ENCODE measurements at places on chromosomes 1 and 21.

DNA sequence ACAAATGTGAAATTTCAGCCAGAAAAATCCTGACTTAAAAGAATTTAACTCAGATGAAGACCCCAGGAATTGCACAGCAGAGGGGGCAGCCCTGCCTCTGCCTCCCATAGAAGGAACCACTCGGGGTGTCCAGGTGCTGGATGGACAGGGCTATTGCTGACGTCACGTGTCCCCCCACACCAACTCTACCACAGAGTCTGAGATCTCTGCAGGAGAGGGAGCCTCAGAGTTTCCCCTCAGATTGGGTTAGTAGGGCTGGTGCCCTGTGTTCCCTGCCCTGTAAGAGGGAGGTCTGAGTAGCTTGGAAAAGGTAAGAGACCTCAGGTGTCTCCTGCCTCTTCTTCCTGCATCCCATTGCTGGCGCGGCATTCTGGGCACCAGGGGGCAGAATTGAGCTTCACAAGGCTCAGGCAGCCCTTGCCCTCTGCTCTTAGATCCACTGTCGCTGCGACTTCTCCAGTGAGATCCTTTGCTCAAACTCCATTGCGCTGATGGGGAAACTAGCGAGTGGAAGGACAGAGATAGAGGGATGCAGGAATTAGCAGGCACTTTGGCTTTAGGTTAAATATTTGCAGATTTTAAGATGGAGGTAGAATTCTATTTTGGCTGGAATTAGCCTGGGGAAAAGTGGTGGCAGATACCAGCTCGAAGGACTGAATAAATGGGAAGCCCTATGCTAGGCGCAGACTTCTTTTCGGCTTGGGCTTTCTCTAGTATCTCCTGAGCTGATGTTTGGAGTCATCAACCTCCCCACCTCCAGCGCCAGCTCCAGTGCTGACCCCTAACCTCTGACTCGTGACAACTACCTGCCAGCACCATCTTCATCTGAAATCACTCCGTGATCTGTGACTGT, 42.8 kb upstream of the DMBX1 start:
- DNase-seq = peak; percentile 89

- no peak for DNase-seq
Observed at GRCh38 chr21:42607102-42607501, 46.3 kb upstream of the PDE9A start.

DNA sequence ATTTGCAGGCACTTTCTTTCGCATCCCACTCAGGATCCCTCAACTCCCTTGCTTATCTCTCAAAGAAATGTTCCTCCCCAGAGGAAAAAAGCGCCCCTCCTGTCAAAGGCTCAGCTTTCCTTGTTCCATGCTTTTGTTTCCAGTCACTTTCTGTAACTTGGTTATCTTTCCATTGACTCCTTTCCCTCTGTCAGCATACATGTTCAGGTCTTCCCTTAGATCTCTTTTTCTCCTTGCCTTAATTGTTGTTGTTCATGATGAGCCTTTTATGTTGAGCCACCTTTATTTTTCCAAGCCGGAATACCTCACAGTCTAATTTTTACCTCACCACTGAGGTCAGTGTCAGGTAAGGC, 46.5 kb upstream of the PODN start:
- no peak for DNase-seq

DNA sequence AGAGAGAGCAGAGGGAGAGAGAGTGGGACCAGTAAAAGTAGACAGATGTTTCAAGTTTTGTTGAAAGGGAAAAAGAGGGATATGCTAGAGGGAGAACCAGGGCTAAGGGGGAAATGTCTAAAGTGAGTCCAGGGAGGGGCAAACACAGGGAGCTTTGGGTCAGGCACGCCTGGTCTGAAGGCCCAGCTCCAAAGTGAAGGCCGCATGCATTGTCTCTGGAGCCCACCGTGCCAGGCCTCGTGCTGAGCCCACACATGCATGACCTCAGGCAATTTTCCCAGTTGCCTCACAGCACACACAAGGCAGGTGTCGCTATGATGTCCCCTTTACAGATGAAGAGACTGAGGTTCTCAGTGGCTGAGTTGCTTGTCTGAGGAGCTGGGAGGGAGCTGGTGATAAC, 16.0 kb downstream of the KIF17 start:
- DNase-seq = no peak

- DNase-seq = no peak
Observed at GRCh38 chr21:28215214-28215954, 777.3 kb downstream of the LTN1 start.

- peak; percentile 66 for DNase-seq
Observed at GRCh38 chr1:9473032-9473807, 66.0 kb upstream of the SLC25A33 start.

- no peak for DNase-seq
Observed at GRCh38 chr21:42112238-42112637, 41.1 kb downstream of the UMODL1 start.

DNA sequence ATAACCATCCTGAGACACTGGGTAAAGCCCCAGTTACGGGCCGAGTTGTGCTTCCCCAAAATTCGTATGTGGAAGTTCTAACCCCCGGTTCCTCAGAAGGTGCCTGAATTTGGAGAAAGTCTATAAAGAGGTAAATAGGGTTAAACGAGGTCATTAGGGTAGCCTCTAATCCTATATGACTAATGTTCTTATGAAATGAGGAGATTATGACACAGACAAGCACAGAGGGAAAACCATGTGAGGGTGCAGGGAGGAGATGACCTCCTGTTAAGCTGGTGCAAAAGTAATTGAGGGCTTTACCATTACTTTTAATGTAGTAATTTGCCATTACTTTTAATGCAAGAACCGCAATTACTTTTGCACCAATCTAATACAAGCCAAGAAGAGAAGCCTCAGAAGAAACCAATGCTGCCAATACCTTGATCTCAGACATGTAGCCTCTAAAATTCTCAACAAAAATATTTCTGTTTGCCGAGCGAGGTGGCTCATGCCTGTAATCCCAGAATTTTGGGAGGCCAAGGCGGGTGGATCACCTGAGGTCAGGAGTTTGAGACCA, 260.8 kb downstream of the GPATCH2 start:
- no peak for DNase-seq

DNA sequence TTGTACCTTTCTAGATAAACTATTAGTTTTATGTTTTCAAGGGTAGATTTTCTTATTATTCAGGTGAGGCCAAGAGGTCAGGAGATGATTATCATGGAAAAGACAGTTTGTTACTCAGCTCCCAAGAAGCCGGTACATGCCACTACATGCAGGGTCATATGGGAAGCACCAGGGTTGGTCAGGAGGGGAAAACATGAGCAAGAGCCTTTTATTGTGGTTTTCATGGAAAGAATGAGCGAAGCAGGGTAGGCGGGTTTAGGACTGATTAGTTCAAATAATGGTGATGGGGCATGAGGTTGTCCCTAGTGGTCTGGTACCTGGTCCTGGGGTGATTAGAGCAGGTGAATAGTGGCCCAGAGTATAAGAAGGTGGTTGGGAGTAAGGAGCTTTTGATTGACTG, 189.9 kb downstream of the APP start:
- DNase-seq = no peak

- DNase-seq = no peak
Observed at GRCh38 chr1:24507405-24507804, 4.8 kb downstream of the RCAN3 start.

- no peak for DNase-seq
Observed at GRCh38 chr1:24535778-24536177, 20.1 kb upstream of the NCMAP start.

DNA sequence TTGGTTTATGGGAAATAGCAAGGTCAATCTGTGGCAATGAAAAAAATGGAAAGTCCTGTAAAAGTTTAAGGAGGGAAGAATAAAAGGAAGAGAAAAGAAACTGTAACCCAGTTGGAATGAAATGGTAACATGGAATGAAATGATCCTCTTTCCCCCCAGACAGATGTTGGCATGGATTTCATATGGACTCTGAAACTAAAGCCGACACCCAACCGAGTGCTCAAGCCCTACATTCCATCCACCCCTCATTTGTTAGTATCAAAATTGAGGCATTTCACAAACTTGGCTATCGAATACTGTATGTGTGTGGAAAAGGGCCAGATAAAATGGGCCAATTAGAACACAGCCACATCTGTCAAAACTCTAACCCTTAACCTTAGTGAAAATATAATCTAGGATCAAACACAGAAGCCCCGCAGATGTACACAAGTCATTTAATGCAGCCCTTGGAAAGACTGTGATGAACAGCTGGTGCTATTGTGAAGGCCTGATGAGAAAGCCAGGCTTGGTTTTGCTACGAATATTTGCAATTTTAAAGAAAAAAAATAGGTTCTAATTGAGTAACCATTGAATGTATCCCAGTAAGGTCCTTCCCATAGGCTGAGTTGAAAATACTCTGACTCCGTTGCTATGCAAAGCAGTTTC, 72.6 kb upstream of the RGL1 start:
- no peak for DNase-seq

DNA sequence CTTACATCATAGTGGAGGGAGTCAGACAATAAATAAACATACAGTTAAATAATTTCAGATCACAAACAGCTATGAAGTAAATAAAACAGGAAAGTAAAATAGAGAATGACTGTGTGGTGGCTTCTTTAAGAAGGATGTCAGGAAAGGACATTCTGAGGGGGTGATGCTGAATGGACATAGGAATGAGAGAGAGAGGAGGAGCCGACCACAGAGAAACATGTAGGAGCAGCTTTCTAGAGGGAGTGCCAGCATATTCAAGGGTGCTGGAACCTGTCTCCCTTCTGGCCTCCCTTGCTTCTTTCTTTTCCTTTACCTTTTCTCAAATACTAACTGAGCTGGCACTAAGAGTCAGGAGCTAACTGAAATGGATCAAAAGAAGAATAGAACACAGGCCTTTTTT, 20.5 kb upstream of the BCL10 start:
- no peak for DNase-seq

- peak; percentile 96 for DNase-seq
Observed at GRCh38 chr1:10430216-10431069, at the start of gene CENPS. Gene CENPS, plus strand, starts transcription at chr1:10430433. Its CDS starts 85 bp downstream, at chr1:10430518.

DNA sequence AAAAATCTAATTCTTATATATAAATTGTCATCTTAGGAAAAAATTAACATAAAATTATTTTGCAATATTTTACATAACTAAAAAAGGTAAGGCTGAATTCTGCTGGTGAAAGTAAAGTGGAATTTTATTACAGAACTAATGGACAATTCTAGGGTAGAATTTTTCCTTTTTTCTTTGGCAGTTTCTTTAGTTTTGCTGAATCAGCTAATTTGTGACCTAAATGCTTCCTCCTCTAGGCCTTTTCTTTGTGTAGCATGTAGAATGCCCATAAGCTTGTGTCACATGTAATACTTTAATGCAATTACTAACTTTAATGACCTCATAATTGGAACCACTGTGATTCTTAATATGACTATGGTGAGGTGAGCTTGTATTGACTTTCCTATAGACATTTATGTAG, 1378.4 kb upstream of the ADGRL4 start:
- DNase-seq = no peak

DNA sequence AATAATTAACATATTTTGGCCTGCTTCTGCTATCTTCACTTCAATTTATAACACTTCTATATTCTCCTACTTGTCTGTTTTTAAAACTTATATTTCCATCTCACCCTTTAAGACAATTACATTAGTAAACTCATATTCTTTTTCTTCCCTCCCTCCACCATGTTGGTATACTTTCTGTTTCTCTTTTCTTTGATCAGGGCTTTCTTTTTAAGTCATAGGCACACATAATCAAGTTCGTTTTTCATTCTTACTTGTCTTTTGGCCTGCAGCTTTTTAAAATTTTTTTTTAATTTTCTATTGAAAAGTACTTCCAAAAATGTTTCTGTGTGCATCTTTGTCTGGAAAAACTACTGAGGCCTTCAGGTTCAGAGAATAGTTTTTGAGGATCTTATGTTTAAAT, 2.3 kb downstream of the PYHIN1 start:
- no peak for DNase-seq

GRCh38 chr1:152412756-152413155, 1.3 kb downstream of the CRNN start:
- DNase-seq = no peak

DNA sequence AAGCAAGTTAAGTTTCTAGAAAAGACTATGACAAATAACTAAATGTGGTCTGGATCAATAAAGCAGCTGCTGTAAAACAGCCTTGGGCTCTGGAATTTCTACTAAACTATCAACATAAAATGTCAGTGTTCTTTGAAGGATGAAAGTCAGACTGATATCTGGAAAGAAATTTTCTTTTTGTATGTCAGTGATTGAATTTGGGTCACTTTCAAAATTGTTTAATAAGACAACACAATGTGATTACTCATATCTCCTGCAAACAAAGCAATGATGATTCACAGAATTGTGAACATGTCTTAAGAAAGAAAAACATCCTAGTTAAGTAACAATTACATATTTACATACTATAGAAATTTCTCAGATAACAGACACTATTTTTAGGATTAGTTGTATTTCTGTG, 826.4 kb downstream of the PLA2G4A start:
- no peak for DNase-seq

GRCh38 chr1:29828526-29829447, 592.5 kb downstream of the PTPRU start:
- DNase-seq = no peak
